ENCODE measurements at places on chromosomes 2 and 18.

GRCh38 chr2:216698895-216699294, 3.5 kb upstream of the IGFBP5 start:
- DNase-seq, result peak; percentile 68

DNA sequence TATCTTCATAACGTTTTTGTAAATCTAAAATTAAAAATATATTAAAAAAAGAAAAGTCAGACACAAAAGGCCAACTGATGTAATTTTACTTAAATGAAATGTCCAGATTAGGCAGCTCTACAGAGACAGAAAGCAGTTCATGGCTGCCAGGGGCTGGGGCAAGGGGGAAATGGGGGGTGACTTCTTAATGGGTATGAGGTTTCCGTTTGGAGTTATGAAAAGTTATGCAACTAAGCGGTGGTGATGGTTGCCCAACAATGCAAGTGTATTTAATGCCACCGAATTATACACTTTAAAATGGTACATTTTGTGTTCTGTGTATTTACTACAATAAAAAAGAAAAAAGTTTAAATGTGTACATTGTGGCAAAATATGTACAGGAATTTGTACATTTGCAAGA, 70.2 kb upstream of the TEX51 start:
- no peak for DNase-seq

DNA sequence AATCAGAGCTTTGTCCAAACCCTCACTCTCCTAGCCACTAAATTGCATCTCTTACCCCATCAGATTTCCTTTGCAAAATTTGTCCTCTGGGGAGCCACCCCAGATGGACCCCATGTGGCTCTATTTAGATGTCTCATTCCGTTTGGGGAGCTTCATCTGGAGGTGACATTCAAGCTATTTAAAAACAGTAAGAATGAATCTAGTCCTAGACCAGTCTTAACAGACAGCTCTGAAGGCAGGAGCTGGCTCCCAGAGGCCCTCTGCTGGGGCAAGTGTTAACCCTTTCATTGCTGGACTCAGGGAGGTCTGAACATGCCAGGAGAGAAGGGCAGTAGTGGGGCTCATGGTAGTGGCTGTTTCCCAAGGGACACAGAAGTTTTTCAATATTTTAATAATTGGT, 59.2 kb downstream of the RPL37A start:
- no peak for DNase-seq

GRCh38 chr2:241933179-241933911, 63.8 kb downstream of the RTP5 start:
- DNase-seq, result no peak

GRCh38 chr18:35241448-35241804, 592 bp downstream of the ZNF397 start:
- no peak for DNase-seq

DNA sequence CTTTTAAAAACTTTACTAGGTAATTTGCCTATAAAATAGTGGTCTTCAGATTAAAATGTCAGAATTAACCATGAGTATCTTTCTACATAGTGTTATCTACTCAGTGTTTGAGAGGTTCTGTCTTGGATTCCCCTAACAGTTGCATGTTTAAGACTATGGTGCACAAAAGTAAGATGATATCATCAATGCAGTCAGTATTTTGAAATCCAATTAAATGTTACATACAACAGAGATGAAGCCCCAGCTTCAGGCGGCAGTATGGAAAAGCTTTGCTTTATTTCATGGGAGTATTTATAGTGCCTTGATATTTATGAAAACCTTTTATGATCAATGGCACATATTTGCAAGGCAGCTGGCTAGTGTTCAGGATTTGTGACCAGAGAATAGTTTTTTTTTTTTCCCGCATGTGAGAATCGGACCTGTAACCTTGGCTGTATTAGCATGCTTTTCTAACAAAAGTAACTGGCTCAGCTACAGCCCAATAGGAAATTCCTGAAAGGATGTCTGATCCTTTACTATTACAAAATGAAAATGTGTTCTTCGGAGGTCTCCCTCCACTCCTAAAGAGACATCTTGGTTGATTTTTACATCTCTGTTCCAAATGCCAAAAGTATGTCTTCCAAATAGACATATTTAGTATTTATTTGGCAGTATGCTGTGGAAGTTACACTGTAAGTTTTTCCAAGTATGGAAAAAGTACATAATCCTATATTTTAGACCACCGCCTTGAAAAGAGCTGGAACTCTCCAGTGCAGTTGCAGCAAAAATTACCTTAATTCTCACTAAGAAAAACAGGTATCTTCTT, 319.3 kb upstream of the UBE2E3 start:
- no peak for DNase-seq

- no peak for DNase-seq
Observed at GRCh38 chr2:40298026-40298425, 153.9 kb downstream of the SLC8A1 start.

GRCh38 chr2:3588084-3588483, 6.8 kb upstream of the COLEC11 start:
- no peak for DNase-seq
